ENCODE measurements at places on chromosomes 13 and 19. TPM values are rescaled to one million over a fixed set of nuclear protein-coding genes. Genes with fewer than 3 reads are reported as not detected.

DNA sequence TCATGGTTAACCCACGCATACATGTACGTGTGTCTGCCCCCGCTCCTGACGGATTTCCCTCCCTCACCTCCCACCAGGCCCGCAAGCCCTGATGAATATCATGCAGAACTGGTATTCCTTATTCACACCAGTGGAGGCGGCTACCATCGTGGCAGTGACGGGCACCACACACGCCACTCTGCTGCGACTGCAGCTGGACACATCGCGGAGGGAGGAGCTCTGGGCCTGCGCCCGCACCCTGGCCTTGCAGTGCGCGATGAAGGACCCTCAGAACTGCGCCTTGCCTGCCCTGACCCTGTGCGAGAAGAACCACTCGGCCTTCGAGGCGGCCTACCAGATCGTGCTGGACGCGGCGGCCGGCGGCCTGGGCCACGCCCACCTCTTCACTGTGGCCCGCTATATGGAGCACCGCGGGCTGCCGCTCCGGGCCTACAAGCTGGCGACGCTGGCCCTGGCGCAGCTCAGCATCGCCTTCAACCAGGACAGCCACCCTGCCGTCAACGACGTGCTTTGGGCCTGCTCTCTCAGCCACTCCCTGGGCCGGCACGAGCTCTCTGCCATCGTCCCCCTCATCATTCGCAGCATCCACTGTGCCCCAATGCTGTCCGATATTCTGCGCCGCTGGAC lies 35.0 kb downstream of the ZSWIM4 start:
- H3K4me3 ChIP-seq: no peak overlapping the region
- H3K27me3 ChIP-seq: no peaks in the 10 kb centered on the region
- no peak overlapping the region for H3K27ac ChIP-seq
- H3K36me3 ChIP-seq: peaks cover 28% of the 10 kb centered on the region

- peaks cover 9% of the 10 kb centered on the region for H3K36me3 ChIP-seq
- DNase-seq: no peak
- peaks cover 28% of the 10 kb centered on the region for H3K4me1 ChIP-seq
- peaks cover 23% of the 10 kb centered on the region for H3K27me3 ChIP-seq
Measured at GRCh38 chr13:40024967-40025714, 369.7 kb downstream of the COG6 start.

DNA sequence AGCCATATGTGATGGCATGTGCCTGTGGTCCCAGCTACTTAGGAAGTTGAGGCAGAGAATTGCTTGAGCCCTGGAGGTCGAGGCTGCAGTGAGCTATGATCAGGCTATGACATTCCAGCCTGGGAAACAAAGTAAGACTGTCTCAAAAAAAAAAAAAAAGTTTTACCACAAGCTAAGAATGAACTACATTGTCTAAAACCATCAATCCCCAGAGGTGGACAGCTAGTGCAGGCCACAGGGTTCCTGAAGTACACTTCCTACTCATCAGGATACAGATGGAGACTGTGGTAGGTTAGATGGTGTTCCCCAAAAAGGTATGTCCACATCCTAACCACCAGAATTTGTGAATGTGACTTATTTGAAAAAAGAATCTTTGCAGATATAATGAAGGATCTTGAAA lies 63.5 kb upstream of the DOCK9 start:
- H3K4me3 ChIP-seq: no peak overlapping the region
- no peak for DNase-seq
- peaks cover 60% of the 10 kb centered on the region for H3K4me1 ChIP-seq
- H3K27ac ChIP-seq: no peak overlapping the region
- H3K36me3 ChIP-seq: peaks cover 13% of the 10 kb centered on the region

- no peak for DNase-seq
- peaks cover 2% of the 10 kb centered on the region for H3K36me3 ChIP-seq
- H3K27me3 ChIP-seq: no peaks in the 10 kb centered on the region
- H3K27ac ChIP-seq: peak overlapping the region; percentile 32
- peaks cover 20% of the 10 kb centered on the region for H3K4me1 ChIP-seq
- H3K4me3 ChIP-seq: peak overlapping the region; percentile 81
Measured at GRCh38 chr19:11507370-11508078, 1.9 kb upstream of the ZNF653 start.

- no peak for DNase-seq
- H3K4me1 ChIP-seq: no peaks in the 10 kb centered on the region
- no peaks in the 10 kb centered on the region for H3K27me3 ChIP-seq
Measured at GRCh38 chr13:107964395-107964794, 250.9 kb downstream of the LIG4 start.

DNA sequence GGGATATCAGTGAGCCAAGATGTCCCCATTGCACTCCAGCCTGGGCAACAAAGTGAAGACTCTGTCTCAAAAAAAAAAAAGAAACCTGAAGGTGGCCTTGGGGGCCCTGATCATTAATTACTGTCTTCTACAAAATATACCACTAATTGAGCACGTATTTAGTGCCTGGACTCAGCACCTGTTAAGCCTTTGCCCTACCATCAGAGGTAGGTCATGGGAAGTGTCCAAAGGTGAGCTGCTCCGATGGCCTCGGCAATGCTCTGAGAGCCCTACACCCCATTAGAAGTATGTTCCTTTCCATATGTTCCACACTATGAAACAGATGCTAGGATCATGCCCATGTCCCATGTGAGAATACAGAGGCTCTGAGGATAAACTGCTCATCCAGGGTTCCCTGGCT lies 20.9 kb downstream of the NOSIP start:
- peaks cover 47% of the 10 kb centered on the region for H3K36me3 ChIP-seq
- peak overlapping the region; percentile 88 for H3K27ac ChIP-seq
- H3K4me3 ChIP-seq: peak overlapping the region; percentile 64
- H3K27me3 ChIP-seq: no peaks in the 10 kb centered on the region
- H3K4me1 ChIP-seq: peaks cover 71% of the 10 kb centered on the region

DNA sequence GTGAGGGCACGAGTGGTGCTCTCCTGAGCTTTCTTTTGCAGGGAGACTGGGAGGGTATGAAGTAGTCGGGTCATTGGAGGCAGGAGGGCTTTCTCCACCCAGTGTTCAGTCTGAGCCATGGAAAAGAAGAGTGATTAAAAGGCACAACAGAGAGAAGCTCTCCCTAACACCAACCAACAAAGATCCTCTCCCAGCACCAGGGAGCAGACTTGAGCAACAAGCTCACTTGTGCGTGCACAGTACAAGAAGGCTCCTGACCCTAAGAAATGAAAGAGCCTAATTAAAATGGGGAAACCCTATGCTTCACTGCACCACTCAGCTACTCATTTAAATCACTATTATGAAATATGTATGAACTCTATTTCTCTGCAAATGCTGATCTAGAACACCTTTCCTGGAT lies 276.3 kb upstream of the SOX21 start:
- H3K27ac ChIP-seq: no peak overlapping the region
- H3K4me3 ChIP-seq: no peak overlapping the region
- no peaks in the 10 kb centered on the region for H3K36me3 ChIP-seq
- no peak for DNase-seq
- H3K27me3 ChIP-seq: peaks cover 13% of the 10 kb centered on the region

DNA sequence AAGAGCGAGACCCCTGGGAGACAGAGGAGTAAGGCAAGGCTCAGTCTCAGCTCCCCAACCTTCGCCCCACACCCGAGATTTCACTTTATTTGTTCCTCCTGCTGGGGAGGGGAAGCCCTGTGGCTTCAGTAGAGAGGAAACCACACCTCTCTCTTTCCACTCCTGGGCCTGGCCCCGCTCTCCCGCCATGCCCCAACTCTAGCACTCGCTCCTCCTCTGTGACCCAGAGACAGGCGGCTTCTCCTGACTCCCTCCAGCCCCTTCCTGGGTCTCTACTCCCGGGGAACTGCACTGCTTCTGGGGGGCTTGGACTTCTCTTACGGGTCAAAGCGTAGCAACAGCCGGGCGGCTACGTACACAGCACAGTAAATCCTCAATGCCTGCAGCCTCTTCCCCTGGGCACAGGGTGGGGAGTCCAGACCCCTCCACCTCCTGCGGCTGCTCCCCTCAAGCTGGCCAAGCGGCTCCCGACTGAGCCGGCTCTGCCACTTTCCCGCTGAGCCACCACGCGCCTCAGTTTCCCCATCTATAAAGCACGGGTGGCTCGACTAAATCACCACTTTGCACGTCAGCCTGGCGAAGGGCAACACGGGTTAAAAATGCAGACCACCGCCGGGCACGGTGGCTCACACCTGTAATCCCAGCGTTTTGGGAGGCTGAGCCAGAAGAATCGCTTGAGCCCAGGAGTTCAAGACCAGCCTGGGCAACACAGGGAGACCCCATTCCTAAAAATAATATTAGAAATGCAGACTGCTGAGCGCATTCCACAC lies 1.4 kb downstream of the RNF126 start:
- H3K4me3 ChIP-seq: peak overlapping the region; percentile 94
- H3K36me3 ChIP-seq: peaks cover 5% of the 10 kb centered on the region
- peak; percentile 83 for DNase-seq
- H3K27me3 ChIP-seq: no peaks in the 10 kb centered on the region

DNA sequence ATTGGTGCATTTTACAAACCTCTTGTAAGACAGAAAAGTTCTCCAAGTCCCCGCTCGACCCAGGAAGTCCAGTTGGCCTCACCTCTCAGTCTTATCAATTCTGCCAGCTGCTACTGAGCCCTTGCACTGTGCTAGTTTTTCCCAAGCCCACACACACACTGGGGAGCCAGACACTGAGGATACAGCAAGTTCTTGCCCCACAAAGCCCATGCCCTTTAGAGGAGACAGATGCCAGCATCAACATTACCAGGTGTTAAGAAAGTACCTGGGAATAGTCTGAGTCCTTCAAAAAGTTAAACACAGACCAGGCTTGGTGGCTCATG lies 175.0 kb downstream of the PTPRS start:
- H3K27me3 ChIP-seq: peaks cover 2% of the 10 kb centered on the region
- no peaks in the 10 kb centered on the region for H3K36me3 ChIP-seq
- no peak overlapping the region for H3K4me3 ChIP-seq
- H3K27ac ChIP-seq: no peak overlapping the region

GRCh38 chr19:16064209-16064889 lies 11.9 kb upstream of the TPM4 start:
- peaks cover 7% of the 10 kb centered on the region for H3K27me3 ChIP-seq
- H3K4me3 ChIP-seq: no peak overlapping the region
- no peak for DNase-seq
- no peak overlapping the region for H3K27ac ChIP-seq
- peaks cover 7% of the 10 kb centered on the region for H3K36me3 ChIP-seq

DNA sequence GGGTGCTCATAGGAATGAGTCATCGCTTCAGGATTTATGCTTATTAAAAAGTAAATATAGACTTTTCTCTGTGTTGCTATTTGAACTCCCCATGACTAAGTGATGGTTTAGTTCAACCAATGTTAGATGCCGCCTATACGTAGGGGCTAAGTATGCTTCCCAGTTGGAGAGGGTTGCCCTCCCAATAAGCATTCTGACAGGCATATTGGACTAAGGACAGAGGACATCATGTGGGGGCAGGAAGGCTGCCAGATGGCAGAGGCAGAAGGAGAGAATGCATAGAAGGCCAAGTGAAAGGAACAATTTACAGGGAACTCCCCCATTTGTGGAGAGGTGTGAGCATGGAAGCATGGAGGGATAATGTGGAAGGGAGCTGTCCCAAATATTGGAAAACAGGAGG lies 318.4 kb upstream of the OBI1 start:
- no peaks in the 10 kb centered on the region for H3K4me1 ChIP-seq
- peaks cover 15% of the 10 kb centered on the region for H3K27me3 ChIP-seq
- no peak overlapping the region for H3K27ac ChIP-seq
- DNase-seq: no peak
- H3K4me3 ChIP-seq: no peak overlapping the region

GRCh38 chr13:96993634-96994016 lies 651 bp downstream of the OXGR1 start:
- H3K4me1 ChIP-seq: peaks cover 3% of the 10 kb centered on the region
- H3K4me3 ChIP-seq: no peak overlapping the region
- no peaks in the 10 kb centered on the region for H3K36me3 ChIP-seq
- H3K27ac ChIP-seq: no peak overlapping the region
- no peak for DNase-seq
- H3K27me3 ChIP-seq: peaks cover 39% of the 10 kb centered on the region

GRCh38 chr19:13154911-13155471 lies 4.8 kb downstream of the IER2 start:
- H3K36me3 ChIP-seq: peaks cover 26% of the 10 kb centered on the region
- DNase-seq: peak; percentile 90
- peak overlapping the region; percentile 96 for H3K4me3 ChIP-seq
- peak overlapping the region; percentile 100 for H3K27ac ChIP-seq
- H3K4me1 ChIP-seq: peaks cover 39% of the 10 kb centered on the region
- H3K27me3 ChIP-seq: no peaks in the 10 kb centered on the region

- no peak overlapping the region for H3K27ac ChIP-seq
- H3K4me3 ChIP-seq: no peak overlapping the region
- no peaks in the 10 kb centered on the region for H3K27me3 ChIP-seq
- peaks cover 67% of the 10 kb centered on the region for H3K4me1 ChIP-seq
- H3K36me3 ChIP-seq: peaks cover 8% of the 10 kb centered on the region
- DNase-seq: no peak
Measured at GRCh38 chr19:15317392-15318071, 14.8 kb downstream of the BRD4 start.

- H3K4me1 ChIP-seq: peaks cover 33% of the 10 kb centered on the region
- H3K36me3 ChIP-seq: no peaks in the 10 kb centered on the region
- peak overlapping the region; percentile 65 for H3K27ac ChIP-seq
- DNase-seq: peak; percentile 82
- no peak overlapping the region for H3K4me3 ChIP-seq
Measured at GRCh38 chr19:14505488-14506239, 9.7 kb upstream of the GIPC1 start.

DNA sequence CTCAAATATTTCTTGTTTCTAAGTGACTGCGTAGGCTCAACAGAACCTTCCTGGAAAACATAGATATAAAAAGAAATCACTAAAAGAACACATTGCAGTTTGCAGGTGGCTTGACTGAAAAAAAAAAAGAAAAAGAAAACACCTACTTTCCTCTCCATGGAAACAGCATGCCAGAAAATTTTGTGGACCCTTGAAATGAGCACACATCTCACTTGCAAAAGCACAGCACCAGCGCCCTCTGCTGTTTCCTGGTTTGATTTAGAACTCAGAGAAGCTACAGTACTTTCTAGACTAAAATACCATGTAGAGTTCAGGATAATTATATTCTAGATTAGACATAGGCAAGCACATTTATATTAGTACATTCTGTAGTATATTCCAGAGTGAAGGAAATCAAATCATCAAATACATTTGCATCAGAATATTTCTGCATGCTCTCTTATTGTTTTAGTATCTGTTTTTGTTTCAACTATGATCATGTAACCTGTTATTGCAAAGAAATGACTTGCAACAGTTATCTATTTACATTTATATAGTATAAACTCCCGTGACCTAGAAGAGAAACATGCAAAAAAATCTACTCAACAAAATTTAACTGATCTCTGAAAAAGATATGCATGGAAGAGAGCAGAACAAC lies 22.3 kb upstream of the XPO4 start:
- H3K4me3 ChIP-seq: no peak overlapping the region
- H3K27me3 ChIP-seq: no peaks in the 10 kb centered on the region
- peak; percentile 84 for DNase-seq
- H3K36me3 ChIP-seq: no peaks in the 10 kb centered on the region
- H3K27ac ChIP-seq: no peak overlapping the region
- no peaks in the 10 kb centered on the region for H3K4me1 ChIP-seq

GRCh38 chr13:97460004-97460775 lies 26.2 kb downstream of the RAP2A start:
- H3K27me3 ChIP-seq: no peaks in the 10 kb centered on the region

- H3K4me1 ChIP-seq: peaks cover 73% of the 10 kb centered on the region
- peak overlapping the region; percentile 38 for H3K4me3 ChIP-seq
- H3K27me3 ChIP-seq: no peaks in the 10 kb centered on the region
- DNase-seq: peak; percentile 83
- peaks cover 33% of the 10 kb centered on the region for H3K36me3 ChIP-seq
Measured at GRCh38 chr13:99288089-99288488, 19.1 kb downstream of the GPR183 start.

The EVI5L gene
- 6.0 TPM for total RNA-seq

The ETFB gene
- total RNA-seq: 123 TPM

The DKKL1 gene
- total RNA-seq: not detected

The ZNF773 gene
- total RNA-seq: 8.5 TPM

The SIGLEC5 gene
- not detected for total RNA-seq

The SPATA13 gene
- total RNA-seq: 51.0 TPM

The PIBF1 gene
- total RNA-seq: 30.3 TPM

Data from activated CD8-positive, alpha-beta memory T cell treated with anti-CD3 and anti-CD28 coated beads, Interleukin-2, amount 10 ng/mL, durations not matched to agents 7 days and 5 days (primary cell).